Kidney (tissue), 22 donors: ENCODE measurements at places on chromosomes 12 and 14.

DNA sequence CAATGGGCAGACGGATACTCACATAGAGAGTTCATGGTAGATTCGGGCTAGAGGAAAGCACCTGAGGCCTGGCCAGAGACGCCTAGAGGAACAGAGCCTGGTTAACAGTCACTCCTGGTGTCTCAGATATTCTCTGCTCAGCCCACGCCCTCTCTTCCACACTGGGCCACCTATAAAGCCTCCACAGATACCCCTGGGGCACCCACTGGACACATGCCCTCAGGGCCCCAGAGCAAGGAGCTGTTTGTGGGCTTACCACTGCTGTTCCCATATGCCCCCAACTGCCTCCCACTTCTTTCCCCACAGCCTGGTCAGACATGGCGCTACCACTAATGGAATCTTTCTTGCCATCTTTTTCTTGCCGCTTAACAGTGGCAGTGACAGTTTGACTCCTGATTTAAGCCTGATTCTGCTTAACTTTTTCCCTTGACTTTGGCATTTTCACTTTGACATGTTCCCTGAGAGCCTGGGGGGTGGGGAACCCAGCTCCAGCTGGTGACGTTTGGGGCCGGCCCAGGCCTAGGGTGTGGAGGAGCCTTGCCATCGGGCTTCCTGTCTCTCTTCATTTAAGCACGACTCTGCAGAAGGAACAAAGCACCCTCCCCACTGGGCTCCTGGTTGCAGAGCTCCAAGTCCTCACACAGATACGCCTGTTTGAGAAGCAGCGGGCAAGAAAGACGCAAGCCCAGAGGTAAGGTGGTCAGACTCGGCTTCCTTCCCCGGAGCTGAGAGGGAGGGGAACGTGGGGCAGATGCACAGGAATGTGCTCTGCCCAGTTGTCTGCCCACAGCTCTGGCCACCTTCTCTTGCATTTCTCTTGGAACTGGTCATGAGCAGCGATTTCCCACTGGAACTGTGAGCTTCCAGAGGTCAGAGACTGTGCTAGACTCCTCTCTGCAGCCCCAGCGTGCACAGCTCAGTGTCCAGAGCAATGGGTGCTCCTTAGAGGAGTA lies at the start of gene CD4:
TSS of gene CD4 (plus strand) at position 557 of the 953 bp plus-strand sequence. CDS start 10,611 bp downstream, outside the sequence.
- peak; percentile 92 for DNase-seq

- DNase-seq: no peak
Observed at GRCh38 chr12:116517431-116518045, 41.6 kb upstream of the MAP1LC3B2 start.

GRCh38 chr14:90050271-90050670 lies 11.5 kb upstream of the KCNK13 start:
- DNase-seq: no peak

DNA sequence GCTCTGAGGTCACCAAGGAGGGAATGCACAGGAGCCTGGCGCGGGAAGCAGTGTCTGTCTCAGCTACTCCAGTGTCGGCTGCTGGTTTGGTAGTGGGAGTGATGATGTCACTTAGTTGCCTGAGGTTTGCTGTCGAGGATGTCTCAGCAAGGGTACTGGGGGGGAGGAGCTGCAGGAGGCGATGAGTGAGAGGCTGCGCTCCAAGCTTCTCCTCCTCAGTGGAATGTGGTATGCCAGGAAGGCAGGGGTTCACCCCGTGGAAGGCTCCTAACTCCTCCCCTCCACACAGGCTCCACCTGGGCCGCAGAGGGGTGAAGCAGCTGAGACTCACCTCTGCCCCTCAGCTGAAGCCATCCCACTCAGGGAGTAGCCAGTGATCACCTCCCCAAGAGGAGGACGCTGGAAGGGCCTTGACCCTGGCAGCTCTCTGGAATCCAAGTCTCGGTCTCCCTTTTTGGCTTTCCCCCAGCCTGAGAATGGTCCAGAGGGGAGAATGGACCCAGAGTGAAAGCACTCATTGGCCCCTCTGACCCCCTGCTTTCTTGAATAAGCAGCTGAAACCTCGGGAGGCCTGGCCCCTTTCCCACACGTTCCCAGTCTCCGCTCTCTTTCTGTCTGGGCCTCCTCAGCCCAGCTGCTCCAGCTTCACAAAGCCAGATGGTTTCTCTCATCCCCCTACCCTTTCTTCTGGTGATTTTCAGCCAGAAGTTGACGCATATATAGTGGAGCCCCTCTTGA lies 178.9 kb upstream of the FKBP4 start:
- peak; percentile 93 for DNase-seq

DNA sequence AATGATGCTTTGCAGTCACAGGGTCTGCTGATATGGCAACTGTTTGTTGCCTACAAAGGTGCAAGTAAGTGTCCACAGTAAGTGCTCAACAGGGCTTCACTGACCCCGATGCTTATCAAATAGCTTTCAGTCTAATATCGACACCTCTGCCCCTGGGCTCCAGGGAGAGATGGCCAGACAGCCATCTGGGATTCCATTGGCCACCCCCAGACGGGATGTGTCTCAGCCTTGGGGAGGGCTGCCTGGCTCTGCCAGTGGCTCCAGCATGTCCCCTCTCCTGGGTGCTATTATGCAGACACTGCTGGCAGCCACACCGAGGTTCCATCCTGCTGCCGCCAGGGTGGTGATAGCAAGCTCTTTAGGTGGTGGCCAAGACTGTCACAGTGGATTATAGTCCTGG lies 57.4 kb downstream of the DGLUCY start:
- DNase-seq: no peak

DNA sequence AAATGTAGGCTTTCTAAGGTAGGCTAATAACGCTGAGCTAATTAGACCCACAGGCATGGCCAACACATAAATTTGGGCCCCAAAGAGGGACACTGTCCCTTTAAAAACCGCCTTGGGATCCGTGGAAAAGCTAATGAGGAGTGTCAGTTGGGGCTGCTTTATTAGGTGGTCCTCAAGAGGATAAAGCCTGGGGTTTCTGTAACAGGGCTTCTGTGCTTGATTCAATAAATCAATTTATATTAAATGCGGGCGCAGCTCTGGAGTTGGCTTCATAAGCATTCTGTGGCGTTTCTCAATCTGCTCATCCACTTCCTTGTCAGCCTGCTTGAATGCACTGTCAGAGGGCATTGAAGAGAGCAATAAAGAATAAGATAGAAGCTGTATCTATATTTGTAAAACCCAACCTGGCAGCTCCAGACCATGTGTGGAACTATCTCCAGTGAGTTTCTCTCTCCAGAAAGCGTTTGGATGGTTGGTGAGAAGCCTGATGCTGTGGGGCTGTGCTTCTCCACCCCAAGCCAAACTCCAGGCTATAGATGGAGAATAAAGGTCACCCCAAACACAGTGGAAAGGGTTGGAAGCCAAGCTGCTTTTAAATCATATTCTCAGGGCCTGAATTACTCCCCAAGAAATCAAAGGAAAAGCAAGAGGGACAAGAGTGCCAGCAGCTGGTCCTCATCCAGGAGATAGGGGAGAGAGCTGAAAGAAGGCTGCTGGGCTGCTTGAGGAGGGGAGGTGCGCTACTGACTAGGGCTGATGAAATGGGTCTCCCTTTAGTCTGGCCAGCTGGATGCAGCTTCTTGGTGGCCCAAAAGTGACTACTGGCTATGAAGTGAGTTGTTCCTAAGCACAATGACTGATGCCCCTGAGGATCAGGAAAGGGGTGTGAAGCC lies 222.0 kb downstream of the PPM1H start:
- DNase-seq: no peak

- DNase-seq: no peak
Observed at GRCh38 chr12:68267892-68268396, 14.5 kb upstream of the IL22 start.

- DNase-seq: no peak
Observed at GRCh38 chr12:118126119-118126757, 9.7 kb upstream of the PEBP1 start.

DNA sequence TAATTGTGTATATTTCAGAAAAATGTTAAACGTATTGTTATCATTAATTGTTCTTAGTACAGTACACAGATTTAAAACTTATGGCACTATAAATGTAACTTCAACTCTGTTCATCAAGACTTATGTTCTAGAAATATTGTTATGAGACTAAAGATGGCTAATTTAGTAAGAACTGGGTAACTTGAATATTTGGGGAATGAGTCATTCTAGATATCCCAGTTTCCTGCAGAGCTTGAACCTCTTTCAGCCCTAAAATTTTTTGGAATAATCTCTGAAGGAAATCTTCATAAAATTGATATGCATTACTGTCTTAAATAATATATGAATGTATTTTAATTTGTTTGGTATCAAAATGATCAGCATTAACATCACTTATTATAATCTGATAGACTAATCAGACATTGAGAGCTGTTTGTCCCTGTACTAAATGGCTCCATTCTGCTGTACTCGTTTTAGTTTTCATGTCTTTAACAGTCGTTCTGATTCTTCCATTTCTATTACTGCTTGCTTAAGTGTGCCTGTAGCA lies 87.1 kb downstream of the VEZT start:
- DNase-seq: no peak

- peak; percentile 50 for DNase-seq
Observed at GRCh38 chr14:61542848-61543790, 152.2 kb upstream of the HIF1A start.

DNA sequence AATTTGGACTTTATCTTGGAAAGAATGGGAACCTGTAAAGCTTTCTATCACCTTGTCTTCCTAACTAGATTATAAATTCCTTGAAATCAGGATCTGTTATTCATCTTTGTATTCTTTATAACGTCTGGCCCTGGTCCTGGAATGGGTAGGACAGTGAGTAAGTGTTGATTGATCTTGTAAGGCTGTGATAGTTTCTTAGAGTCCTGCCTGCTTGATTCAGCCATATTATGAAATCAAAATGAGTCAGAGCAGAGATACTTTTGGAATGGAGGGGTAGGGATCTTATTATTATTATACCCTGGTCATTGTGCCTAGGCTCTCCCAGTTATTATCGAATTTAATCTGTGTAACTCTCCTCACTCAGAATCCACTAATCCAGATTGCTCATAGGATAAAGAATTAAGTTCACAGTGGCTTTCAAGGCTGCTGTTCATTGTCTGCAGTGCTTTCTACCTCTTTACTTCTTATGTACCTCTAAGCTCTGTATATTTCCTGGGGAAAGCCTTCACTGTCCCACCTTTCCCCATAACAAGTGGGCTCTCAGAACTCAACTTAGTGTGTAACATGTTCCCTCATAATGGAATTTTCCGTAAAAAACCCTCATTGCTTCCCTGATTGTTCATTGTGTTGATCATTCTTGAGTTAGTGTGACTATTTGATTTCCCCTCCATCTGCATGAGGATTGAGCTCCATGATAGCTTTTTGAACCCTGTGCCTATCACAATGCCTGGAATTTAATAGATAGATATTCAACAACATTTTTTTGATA lies 93.3 kb downstream of the DAAM1 start:
- no peak for DNase-seq
